Stimulated activated CD8-positive, alpha-beta memory T cell treated with anti-CD3 and anti-CD28 coated beads, Interleukin-2, amount 100 ng/mL, for 1 hour (primary cell): ENCODE measurements at places on chromosomes 6 and 20.

- no peak for DNase-seq
Measured at GRCh38 chr6:128118401-128118800, 217.5 kb upstream of the THEMIS start.

- DNase-seq: no peak
Measured at GRCh38 chr20:32333181-32333987, 24.7 kb upstream of the ASXL1 start.

- DNase-seq: no peak
Measured at GRCh38 chr6:22550971-22551670, 18.2 kb upstream of the HDGFL1 start.

DNA sequence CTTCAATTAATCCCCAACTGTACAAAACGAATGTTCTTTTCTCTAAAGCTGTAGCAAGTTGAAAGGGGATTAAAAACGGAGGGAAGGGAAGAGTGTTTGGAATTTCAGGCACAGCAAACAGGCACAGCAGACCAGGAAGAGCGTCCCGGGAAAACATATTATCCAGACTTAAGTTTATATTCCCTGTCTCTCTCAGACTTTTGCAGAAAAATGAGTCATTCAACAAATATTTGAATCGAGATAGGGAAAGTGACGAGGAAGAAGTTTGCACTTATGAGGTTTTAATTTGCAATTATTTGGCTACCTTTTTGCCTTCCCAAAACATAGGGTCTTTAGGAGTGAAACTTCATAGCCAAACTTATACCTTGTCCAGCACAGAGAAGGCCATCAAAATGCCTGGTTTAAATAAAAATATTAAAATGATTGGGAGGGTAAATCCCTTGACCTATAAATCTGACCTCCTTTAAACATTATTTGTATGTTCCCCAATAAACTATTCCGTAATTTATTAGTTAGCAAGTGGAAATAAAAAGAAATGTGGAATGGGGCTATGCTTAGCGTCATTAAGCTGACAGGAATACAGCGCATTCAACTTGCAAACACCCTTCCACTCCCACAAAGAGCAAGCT lies 16.0 kb downstream of the HFE start:
- DNase-seq: no peak

DNA sequence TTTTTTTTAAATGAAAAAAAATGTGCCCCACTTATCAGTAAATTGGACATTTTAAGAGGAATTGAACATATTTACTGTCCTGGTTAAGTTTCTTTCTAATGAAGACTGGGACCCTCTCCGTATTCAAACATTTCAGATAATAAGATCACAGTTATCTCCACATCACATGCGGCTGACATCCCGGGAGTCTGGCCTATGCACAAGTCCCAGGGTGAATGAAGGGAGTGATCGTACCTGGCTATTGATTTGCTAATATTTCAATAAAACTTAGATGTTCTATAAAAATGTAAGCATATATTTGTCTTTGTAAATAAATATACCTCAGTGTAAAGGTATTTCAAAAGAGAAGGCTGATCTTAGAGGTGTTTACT lies 58.1 kb downstream of the FOXC1 start:
- no peak for DNase-seq

- DNase-seq: peak; percentile 56
Measured at GRCh38 chr6:16669227-16669626, 92.0 kb downstream of the ATXN1 start.

GRCh38 chr20:62838128-62838891 lies 21.5 kb downstream of the COL9A3 start:
- DNase-seq: no peak

- no peak for DNase-seq
Measured at GRCh38 chr6:131117878-131118277, 17.4 kb upstream of the AKAP7 start.

- DNase-seq: no peak
Measured at GRCh38 chr6:122758927-122759334, 20.6 kb upstream of the FABP7 start.

- no peak for DNase-seq
Measured at GRCh38 chr6:39420300-39421265, 98.1 kb upstream of the KCNK16 start.

GRCh38 chr6:35924146-35924545 lies 3.2 kb upstream of the SRPK1 start:
- DNase-seq: no peak

DNA sequence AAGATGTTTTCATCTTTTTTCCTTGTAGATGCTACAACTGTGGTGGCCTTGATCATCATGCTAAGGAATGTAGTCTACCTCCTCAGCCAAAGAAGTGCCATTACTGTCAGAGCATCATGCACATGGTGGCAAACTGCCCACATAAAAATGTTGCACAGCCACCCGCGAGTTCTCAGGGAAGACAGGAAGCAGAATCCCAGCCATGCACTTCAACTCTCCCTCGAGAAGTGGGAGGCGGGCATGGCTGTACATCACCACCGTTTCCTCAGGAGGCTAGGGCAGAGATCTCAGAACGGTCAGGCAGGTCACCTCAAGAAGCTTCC lies 101.5 kb downstream of the POPDC3 start:
- no peak for DNase-seq

- DNase-seq: no peak
Measured at GRCh38 chr6:162770136-162770535, 42.4 kb downstream of the PACRG start.

DNA sequence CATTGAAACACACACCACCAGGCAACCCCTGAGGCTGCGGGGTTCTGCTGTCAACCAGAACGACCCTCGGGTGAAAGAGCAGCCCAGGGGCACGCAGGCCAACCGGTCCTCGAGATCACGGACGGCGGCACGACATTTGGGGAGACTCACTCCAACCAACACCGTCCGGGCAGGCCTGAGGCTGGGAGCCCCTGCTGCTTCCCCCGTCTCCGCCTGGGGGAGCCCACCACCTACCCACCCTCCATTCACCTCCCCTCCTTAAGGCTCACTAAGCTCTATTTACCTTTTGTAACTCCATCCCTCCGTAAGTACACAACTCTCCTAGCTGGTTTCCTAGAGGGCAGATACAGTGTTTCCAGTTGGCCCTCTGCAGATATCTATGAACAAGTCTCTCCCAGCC lies 971.3 kb upstream of the DEFB115 start:
- no peak for DNase-seq

DNA sequence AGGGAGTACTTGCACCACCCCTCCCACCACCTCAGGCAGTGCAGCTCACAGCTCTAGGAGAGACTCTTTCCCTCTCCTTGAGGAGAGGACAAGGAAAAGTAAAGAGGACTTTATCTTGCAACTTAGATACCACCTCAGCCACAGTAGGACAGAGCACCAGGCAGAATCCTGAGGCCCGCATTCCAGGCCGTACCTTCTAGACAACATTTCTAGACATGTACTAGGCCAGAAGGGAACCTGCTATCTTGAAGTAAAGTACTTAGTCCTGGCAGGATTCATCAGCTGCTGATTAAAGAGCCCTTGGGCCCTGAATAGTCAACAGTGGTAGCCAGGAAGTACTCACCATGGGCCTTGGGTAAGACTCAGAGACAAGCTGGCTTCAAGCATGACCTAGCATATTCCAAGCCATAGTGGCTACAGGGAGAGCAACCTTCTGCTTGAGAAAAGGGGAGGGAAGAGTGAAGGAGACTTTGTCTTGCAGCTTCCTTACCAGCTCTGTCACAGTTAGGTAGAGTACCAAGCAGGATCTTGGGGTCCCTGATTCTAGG lies 384.4 kb upstream of the RNF217 start:
- no peak for DNase-seq

DNA sequence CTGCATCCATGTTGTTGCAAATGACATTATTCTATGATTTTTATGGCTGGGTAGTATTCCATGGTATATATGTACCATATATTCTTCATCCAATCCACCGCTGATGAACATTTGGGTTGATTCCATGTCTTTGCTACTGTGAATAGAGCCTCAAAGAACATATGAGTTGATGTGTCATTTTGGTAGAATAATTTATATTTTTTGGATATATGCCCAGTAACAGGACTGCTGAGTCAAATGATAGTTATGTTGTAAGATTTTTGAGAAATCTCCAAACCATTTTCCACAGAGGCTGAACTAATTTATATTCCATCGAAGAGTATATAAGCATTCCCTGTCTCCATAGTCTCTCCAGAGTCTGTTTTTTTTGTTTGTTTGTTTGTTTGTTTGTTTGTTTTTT lies 1373.5 kb downstream of the GRIK2 start:
- DNase-seq: no peak

DNA sequence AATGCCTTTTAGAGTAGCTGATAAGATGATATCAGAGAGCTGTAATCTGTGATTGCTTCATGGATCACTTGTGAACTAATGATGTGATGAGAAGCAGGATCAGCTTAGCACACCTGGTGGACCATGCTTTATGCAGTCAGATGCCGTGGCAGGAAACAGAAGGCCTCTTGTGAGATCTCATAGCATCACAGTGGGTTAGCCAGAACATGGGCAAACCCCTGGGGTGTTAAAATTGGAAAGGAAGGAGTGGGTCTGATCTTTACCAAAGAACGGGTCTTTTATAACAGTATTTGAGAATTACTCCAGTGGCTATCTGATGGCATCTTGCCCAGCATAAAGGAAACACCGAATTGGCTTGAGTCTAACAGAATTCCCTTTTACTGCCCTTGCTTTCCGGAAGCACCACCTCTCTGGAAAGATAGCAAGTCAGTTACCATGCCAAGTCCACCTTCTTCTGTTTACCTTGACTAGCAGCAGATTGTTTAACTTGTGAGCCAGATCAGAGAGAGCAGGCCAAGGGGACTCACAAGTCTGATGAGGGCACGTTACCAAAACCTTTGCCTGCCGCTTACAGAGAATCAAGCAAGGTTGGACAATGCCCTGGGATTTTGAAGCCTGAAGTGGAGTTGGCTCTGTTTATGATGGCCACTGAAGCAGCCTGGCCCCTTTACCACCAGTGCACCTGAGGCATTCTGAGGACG lies 20.9 kb upstream of the SRF start:
- no peak for DNase-seq

DNA sequence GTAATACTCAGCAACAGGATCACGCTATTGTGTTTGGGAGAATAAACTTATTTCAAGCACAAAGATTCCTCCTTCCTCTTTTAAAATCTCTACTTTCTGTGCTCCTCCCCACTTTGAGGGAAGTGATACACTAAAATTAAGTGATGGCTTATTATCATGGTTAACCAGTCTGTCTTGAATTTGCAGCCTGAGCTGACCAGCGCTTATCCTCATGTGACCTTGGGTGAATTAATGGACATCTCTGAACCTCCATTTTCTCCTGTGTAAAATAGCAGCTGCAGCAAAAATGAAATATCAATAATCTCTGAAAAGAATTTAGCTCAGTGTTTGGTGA lies 222.6 kb downstream of the BCAS1 start:
- DNase-seq: no peak

DNA sequence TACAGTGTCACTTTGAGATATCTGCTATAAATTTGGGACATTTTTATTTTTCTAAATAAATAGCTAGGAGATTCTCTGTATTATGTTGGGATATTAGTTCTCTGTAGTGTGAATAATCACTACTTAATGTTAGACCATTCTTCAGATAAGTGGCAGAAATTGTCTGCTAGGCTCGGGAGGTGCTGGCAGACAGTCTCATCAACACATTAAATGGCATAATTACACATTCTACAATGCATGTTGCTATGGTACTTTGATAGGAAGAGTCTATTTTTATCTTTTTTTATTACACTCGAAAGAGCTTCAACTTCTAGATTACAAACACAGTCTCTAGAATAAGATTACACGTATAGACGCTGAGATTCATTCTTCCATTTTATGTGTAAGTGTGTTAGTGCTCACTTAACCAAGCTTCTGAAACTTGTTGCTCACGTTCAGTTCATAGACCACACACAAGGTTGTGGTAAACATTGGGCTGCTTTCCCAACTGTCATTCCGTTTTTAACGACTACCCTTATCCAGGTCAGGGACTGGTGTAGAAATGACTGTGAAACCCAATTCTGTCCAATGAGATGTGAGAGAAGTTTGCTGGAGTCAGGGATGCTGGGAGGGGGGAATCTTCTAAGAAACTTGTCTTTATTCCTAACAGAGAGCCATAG lies 78.6 kb downstream of the TPBG start:
- no peak for DNase-seq

- DNase-seq: no peak
Measured at GRCh38 chr6:4185419-4185818, 50.0 kb upstream of the ECI2 start.

- DNase-seq: no peak
Measured at GRCh38 chr6:117817992-117818391, 89.1 kb upstream of the SLC35F1 start.

DNA sequence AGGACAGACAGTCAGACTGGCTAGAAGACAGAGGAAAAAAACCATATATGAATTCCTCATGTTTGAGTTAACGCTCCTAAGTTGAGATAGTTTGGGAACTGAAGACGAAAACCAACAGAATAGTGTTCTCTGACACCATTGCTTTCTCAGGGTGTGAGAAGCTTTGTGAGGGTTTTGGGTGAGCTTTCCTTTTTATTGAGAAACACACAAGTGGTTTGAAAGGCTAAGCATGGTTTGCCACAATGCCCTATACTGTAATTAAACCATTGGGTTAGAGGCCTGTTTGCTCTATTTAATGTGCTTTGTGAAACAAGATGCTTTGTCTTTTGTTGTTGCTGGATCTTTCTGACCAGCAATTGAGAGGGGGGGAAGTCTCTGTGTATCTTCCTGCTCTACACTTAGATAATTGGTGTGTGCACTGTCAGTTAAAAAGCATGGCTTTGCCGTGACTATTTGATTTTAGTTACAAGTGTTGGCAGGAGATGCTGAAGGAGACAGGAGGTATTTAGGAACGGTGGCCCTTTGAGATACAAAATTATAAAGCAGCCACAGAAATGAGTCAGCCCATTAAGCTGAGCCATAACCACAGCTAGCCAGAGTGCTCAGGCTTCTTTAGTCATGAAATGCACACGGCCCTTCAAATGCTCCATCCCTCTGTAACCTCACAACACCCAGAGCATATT lies 273.0 kb upstream of the PREP start:
- no peak for DNase-seq

GRCh38 chr6:149387779-149388512 lies 12.1 kb upstream of the SUMO4 start:
- DNase-seq: no peak

GRCh38 chr6:15621203-15622044 lies 41.4 kb downstream of the DTNBP1 start:
- DNase-seq: no peak

DNA sequence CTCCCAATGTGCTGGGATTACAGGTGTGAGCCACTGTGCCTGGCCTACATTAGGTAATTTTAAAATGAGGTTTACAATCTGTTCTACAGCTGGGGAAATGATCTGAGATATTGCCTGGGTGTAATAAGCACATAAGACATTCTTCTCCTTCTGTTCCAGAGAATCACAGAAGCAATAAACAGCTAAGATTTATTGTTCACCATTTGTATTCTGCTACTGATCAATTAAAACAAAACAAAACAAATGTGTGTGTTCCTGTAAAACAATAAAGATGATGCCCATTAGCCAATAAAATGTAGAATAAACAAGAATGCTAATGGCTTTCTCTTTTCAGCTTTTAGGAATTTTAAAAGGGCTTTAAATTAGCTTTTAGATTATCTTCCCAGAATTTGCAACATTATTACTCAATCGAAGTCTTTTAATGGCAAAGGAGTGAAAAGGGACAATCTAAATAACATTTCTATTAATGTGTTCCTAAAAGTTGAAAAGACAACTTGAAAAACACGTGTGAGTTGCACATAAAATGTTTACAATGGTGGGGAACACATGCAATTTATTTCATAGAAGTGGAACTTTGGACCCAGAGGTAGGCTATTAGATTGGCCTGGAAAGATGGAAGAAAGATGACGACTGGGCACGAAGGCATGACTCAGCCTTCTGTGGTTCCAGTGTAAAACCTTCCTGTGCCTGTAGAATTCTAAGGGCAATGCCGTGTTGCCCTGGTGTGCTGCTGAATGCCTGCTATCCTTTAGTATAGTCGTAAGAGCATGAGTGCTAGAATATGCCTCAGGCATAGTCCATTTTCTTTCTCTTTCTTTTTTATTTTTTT lies 29.0 kb upstream of the DEK start:
- no peak for DNase-seq
